Activated T-helper 1 cell treated with Interleukin-2 at 50 U/mL for 16 hours (primary cell): ENCODE measurements at places on chromosomes 1 and 21.

DNA sequence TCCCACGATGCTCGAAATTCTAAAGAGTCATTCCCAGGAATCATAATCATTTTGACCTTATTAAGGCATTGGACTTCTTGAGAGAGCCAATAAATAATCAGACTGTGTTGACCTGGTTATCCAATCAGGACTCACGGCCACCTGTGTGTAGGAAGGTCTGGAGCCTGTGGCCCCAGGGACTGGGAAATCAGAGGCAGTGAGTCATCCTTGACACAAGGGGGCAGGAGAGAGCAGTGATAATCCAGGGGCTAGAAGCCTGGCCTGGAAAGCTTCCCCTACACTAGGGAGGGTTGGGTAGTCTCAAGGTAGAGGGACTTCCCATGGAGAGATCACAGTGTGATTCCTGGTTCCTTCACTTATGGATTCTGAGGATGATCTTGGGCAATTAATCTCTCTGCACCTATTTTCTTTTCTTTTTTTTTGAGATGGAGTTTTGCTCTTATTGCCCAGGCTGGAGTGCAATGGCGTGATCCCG, 4.7 kb downstream of the MR1 start:
- DNase-seq, result no peak

DNA sequence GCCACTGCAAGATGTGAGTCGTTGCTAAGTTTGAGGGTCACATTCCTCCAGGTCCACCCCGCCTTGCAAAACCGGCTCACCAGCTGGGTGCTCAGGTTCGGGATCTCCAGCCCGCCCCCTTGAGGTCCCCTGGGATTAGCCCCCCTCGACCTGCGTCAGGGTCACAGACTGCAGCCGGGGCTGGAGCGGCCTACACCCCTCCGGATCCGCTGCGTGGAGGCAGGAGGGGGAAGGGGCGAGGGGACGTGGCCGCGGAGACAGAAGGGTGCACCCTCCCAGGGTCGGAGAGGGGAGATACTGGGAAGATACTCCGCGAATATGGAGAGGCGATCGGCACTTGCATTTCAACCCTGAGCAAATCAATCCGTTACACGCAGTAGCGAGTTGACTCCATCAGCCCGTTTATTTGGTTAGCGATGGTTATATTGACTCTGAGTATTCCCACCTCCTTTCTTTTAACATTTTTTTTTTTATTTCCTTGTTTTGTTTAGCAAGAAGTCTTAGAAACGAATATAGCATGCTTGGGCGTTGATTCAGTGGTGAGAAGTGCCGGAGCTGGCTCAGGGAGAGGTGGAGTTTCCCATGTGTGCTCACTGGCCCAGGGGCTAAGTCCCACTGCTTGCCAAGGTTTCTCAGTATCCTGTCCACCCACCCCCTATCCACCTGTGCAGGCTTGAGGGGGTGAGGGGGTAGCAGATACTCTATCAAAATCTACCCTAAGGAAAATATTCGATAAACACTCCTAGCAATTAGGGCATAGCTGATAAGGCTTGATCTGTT, 997 bp downstream of the IFNAR2 start:
- DNase-seq, result peak; percentile 28

- DNase-seq, result no peak
These were observed 7.5 kb upstream of the CTPS1 start for GRCh38 chr1:40971966-40972365.

GRCh38 chr1:91809317-91809716, 76.6 kb downstream of the TGFBR3 start:
- no peak for DNase-seq

DNA sequence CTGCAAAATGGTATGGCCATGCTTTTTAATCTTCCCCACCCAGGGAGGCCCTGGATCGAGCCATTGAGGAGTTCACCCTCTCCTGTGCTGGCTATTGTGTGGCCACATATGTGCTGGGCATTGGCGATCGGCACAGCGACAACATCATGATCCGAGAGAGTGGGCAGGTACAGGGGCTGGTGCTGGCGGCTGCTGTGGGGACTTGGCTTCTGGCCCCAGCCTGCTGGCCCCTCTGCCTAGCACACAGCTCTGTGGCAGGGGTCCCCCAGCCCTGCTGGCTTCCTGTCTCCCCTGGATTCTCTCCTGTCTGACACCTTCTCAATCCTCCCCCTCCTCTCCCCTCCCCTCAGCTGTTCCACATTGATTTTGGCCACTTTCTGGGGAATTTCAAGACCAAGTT, 72.4 kb downstream of the PIK3CD start:
- DNase-seq, result no peak

- no peak for DNase-seq
These were observed 25.0 kb upstream of the CACYBP start for GRCh38 chr1:174974711-174975119.

GRCh38 chr1:37840711-37841110, 18.7 kb downstream of the MTF1 start:
- no peak for DNase-seq

DNA sequence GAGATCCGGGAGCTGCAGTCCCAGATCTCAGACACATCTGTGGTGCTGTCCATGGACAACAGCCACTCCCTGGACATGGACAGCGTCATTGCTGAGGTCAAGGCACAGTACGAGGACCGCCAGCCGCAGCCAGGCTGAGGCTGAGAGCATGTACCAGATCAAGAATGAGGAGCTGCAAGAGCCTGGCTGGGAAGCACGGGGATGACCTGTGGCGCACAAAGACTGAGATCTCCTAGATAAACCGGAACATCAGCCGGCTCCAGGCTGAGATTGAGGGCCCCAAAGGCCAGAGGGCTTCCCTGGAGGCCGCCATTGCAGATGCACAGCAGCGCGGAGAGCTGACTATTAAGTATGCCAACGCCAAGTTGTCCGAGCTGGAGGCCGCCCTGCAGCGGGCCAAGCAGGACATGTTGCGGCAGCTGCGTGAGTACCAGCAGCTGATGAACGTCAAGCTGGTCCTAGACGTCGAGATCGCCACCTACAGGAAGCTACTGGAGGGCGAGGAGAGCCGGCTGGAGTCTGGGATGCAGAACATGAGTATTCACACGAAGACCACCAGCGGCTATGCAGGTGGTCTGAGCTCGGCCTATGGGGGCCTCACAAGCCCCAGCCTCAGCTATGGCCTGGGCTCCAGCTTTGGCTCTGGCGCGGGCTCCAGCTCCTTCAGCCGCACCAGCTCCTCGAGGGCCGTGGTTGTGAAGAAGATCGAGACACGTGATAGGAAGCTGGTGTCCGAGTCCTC, 25.5 kb downstream of the ETV3L start:
- DNase-seq, result no peak

DNA sequence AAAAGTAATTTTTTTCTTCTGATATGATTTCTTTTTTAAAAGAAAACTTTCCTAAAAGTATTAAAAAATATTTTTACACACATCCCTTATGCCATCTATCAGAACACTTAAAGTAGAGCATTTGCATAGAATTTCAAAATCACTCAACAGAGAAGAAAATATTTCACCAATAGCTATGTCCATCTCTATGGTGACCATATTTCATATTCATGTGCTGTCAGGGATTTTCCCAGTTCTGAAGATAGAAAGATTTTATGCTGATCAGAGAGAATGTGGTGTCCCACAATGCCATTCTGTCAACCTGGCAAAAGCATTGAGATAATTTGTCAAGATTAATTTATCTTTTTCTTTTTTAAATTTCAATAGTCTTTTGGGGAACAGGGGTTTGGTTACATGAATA, 87.0 kb downstream of the C4BPA start:
- no peak for DNase-seq

DNA sequence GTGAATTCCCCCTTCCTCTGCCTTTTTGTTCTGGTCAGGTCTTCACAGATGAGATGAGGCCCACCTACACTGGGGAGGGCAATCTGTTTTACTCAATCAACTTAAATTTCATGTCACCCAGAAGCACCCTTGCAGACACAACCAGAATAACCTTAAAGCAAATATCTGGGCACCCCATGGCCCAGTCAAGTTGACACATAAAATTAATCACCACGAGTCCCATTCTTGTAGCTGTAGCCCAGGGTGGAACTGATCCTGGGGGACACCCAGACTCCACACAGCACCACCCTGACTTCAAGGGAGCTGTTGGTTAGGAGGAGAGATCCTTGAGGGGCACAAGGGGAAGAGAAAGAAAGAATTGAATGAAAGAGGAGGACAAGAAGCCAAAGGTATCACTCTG, 23.1 kb downstream of the CAPN9 start:
- DNase-seq, result no peak

GRCh38 chr1:177615251-177615650, 354.6 kb downstream of the SEC16B start:
- DNase-seq, result no peak

DNA sequence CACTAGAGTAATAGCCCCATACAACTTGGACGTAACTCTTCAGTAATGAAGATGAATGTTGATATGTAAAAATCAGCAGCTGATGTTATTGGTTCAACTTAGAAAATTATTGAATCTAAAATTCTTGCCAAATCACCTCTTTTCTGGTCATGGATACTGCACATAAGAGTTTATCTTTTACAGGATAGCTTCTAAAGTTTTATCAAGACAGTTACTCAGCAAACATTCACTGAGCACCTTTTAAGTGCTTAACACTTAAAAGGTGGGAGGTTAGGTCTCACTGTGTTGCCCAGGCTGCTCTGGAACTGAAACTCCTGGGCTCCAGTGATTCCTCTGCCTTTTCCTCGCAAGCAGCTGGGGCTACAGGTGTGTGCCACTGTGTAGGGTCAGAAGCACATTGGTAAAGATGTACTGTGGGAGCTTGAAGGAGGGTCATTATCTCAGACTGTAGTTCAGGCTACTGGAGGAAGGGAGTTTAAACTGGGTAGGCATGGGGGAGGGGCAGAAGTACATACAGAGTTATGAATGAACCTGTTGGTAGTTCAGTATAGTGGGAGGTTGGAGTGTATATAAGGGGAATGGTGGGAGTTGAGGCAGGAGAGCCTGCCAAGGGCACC, 2.0 kb downstream of the MPZL1 start:
- DNase-seq, result no peak

- DNase-seq, result no peak
These were observed 2.5 kb upstream of the RCC2 start for GRCh38 chr1:17441993-17442357.

- no peak for DNase-seq
These were observed 160.9 kb downstream of the ROR1 start for GRCh38 chr1:63934697-63935096.

DNA sequence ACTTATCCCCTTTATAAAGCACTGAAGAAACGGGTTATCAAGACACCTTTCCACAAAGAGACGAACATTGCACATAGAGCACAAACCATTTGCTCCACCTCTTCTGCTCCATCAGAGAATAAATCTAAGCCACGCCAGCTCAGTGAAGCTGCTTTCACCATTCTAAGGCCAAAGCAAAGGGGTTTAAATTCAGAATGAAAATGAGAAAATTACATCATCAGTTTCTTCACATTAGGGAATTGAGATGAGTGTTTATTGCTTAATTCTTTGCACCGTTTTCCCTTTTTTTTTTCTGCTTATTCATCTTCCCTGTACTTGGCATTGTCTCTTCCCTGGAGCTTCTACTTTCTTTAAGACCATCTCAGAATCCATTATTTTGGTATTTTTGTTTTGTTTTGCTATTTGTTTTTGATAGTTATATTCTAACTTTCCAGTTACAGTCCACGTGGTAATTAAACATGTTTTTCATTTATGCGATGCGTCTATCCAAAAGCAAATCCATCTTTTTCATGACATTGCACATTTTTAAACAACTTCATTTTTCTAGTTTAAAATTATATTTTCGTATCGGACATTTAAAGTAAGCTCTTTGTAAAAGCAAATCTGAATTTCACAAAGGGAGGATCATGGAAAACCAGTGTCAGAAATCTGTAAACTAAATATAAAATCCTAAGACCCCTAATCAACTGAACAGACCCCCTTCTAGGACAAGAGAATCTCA, 1.9 kb upstream of the OR2T34 start:
- DNase-seq, result no peak

- no peak for DNase-seq
These were observed 6.0 kb downstream of the CADM3 start for GRCh38 chr1:159177272-159177907.

- no peak for DNase-seq
These were observed 210.0 kb upstream of the FOXD3 start for GRCh38 chr1:63112155-63112900.

- DNase-seq, result no peak
These were observed 60.5 kb downstream of the USP24 start for GRCh38 chr1:55154616-55155015.

DNA sequence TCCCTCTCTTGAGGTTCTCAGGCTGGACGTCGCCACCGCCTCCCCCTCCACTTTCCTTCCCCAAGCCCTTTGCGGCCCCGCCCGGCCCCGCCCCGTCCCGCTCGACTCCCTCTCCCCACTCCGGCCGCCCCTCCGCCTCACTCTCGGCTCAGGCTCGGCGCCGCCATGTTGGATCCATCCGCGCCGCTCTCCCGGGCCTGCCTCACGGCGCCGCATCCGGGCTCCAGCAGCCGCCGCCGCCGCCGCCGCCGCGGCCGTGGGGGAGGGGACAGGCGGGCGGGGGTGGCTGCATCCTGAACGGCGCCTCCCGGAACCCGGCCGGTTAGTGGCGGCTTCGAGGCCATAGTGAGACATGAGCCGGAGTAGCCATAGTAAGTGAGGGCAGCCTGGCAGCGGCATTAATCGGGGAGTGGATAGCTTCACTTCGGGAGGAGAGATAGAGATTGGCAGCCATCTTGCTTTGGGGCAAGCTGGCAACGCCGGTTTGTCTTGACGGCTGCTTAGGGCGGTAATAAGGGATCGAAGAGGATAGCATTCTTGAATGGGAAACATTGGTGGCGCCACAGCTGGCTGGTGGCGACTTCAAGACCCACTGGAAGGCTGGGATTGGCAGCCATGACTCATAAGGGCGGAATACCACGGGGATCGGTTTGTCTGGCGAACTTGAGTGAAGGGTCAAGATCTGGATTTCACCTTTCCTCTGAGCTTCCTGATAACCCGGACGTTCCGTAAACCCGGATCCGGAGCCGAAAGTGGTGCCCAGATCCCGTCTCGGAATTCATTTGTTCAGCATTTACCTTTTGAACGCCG, at the start of gene DEDD:
TSS of gene DEDD (minus strand) at position 258 of the 810 bp plus-strand sequence. CDS start 8,205 bp downstream, outside the sequence.
- DNase-seq, result peak; percentile 81

- DNase-seq, result no peak
These were observed 169.9 kb downstream of the KCNT2 start for GRCh38 chr1:196438329-196438728.

GRCh38 chr1:37035014-37035691, 838 bp upstream of the GRIK3 start:
- DNase-seq, result no peak

- DNase-seq, result peak; percentile 74
These were observed at the start of gene CHAF1B for GRCh38 chr21:36385233-36386030. Gene CHAF1B (plus strand): TSS chr21:36385392. CDS start chr21:36386137, 745 bp downstream.

GRCh38 chr1:235129774-235130570, 1.3 kb upstream of the TOMM20 start:
- DNase-seq, result no peak

DNA sequence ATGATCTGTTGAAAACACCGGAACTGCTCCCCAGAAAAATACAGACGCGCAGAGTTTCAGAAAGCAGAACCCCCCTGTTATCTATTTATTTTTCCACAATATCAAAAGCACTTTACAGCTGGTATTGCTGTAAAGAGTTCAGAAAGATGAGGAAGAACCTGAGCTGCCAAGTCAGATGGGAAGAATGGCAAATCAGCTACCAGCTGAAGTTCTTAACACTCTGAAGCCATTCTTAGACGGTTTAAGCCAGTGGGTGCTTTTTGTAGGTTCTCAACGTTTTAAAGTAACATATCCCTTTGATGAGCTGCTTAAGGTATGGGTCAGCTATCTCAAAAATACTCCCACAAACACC, 714 bp upstream of the AKIRIN1 start:
- DNase-seq, result no peak

GRCh38 chr1:225987491-225988316, 11.4 kb downstream of the SDE2 start:
- DNase-seq, result no peak
